ENCODE measurements at places on chromosomes 7 and 10. TPM values are rescaled to one million over a fixed set of nuclear protein-coding genes. Genes with fewer than 3 reads are reported as not detected.
A peak's percentile ranks its signal among the peaks of the same experiment; 100 is the strongest.

Gene FAM204A
- 90.0 TPM for polyA plus RNA-seq

DNA sequence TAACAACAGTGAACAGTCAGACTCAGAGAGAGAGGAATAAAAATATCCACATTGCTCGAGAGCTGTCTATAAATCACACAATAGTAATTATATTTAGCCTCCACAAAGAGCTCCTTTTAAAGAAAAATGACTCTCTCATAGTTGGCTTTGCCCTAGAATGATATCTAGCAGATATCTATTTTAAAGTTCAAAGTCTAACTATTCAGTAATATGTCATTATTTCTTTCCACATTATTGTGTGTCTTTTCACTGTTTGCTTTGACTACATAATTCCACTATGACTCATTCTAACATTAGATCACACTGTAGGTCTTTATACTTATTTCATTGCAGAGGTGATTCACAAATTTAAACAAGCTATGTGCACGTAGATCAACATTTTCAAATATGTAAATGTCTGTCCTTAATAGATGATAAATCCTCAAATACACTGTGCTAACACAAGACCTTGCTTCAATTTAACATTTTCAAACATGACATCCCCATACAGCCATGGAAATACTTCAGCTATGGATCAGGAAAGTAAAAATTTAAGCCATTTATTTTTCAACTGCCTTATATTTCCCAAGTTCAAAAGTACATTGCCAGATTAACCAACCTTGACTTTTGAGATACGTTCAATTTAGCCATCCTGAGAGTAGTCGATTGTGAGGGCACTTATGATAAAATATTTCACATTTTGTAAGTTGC, 99.9 kb upstream of the AKR1E2 start:
- peak; percentile 87 for DNase-seq

DNA sequence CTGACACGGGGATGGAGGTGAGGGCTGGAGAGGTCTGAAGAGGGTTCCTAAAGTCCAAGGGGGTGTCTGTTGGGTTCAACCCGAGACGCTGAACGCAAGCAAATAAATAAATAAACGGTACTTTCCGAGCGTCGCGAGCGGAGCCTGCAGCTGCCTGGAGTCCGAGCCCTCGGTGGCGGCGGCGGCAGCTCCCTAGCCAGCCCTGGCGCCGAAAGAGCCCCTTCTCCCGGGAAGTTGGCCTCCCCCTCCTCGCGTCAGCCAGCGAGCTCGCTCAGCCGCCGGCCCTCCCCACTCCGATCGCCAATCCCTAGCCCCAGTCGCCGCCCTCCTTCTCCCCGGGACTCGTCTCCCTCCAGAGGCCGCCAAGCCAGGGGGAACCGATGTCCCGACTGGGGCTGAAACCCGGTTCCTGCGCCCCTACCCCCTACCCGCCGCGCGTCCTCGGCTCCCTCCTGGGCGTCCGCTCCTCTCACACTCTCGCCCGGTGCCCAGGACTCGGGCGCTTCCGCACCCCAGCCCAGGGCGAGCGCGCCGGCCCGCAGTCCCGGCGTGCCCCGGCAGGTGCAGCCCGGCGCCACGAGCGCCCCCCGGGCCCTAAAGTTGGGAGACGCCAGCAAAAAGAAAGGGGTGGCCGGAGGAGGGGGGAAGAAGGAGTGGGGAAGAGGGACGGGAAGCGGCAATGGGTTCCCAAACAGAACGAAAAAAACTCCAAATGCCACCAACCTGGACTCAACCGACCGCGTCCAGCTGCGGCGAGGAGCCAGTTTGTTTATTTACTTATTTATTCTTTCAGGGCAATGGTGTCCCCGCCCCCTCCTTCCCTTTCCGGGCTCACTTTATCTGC, at the start of gene GFRA1:
Gene GFRA1 (minus strand): TSS at position 767 of the 844 bp plus-strand sequence. CDS start 1,177 bp downstream, outside the sequence.
- peak; percentile 56 for DNase-seq

- no peak for DNase-seq
These were observed 502.3 kb downstream of the ZWINT start for GRCh38 chr10:55858730-55859129.

DNA sequence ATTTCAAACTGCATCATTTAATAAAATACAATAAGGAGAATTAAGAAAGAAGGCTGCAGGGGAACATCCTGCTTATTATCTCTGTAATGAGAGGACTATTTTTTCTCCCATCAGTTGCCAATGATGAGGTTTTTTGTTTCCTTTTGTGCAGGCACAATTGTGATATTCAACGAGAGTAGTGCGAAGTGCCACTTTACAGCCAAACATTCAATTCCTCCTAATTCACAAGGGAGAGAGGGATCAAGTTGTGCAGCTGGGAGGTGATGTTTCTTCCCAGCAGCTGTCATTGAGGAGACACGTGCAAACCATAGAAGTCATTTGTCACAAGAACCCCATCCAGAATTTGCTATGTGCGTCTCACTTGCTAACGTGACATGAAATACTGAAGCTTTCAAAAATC, 81.6 kb upstream of the ICA1 start:
- no peak for DNase-seq

DNA sequence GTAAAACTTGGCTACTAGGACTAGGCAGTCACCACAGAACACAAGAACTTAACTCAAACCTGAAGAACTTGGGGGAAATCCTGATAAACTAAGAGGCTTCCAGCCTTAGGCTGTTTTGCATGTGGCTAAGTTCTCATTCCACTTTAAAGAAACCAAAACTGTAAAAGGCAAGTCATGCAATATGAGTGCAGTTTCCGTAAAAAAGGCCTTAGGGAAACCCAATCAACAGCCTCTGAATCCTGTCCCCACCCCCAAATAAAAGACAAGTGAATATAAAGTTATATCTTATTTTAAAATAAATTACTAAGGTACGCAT, 95.1 kb downstream of the USP6NL start:
- no peak for DNase-seq

DNA sequence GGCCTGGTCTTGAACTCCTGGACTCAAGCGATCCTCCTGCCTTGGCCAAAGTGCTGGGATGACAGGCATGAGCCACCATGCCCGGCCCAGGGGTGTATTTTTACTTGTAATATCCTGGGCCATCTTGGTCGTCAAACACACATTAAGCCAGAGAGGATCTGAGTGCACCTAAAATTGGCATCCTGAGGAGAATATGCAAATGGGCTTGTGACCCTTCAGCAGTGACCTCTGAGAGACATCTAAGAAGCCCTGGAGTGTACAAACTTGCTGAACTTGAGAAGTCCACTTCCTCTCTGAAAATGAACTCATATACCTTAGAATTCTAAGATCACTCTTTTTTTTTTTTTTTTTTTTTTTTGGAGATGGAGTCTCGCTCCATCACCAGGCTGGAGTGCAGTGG, 372.0 kb upstream of the C7orf33 start:
- DNase-seq, result no peak

Gene RBP3
- polyA plus RNA-seq, result not detected

Gene SH2D4B
- polyA plus RNA-seq, result not detected

Gene ZNF727
- not detected for polyA plus RNA-seq

DNA sequence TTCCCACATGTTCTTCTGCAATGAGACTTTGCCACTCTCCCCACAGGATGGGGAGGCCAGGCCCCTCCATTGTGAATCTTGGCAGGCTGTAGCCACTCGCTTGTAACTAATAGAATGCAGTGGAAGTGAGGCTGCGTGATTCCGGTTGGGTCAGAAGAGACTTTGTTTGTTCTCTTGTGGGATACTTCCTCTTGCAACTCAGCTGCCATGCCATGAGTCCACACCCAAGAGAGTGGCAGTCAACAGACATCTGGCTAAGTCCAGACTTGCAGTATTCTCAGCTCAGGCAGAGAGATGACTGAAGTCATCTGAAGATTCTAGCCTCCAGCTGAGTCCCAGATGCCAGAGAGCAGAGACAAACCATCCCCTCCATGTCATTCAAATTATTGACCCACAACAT, 153.4 kb upstream of the GDF10 start:
- DNase-seq, result no peak

DNA sequence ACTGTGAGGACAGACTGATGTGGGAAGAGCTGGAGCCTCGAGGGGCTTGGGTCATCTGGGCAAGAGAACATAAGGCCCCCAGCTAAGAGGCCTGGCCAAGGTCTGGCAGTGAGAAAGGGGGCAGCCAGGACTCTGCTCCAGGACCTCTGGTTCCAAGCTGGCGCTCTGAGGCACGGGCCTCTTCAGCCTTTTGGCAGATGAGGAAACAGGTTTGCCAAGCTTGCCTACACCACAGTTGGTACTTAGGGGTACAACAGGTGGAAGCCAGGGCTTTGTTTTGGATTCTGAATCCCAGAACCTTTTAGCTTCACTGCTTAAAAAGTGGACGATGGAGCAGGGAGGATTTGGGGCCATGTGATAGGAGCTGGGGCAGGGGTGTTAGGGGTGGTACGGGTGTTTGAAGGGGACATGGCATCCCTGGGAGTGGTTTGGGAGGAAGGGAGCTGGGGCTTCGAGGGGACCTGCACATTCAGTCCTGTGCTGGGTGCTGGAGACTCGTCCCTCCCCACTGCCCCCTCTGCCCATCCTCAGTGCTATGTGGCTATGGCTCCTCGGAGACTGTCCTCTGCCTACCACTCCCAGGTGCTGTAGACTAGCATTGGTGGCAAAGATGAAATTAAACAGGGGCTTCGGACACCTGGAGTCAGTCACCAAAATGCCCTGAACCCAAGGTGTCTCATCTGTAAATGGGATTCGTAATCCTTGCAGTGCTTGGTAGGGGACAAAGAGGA, 30.3 kb downstream of the ZNF775 start:
- DNase-seq, result no peak

Data from GM23248 (cell line).